NCI-H1436 (cell line): ENCODE measurements at places on chromosomes 3 and 15.

GRCh38 chr3:185767002-185767688 is 57.7 kb downstream of the IGF2BP2 start:
- DNase-seq, result no peak

GRCh38 chr15:95499397-95499796 is 831.1 kb upstream of the NR2F2 start:
- DNase-seq, result no peak

GRCh38 chr3:161163297-161163696 is 57.8 kb upstream of the NMD3 start:
- DNase-seq, result no peak

DNA sequence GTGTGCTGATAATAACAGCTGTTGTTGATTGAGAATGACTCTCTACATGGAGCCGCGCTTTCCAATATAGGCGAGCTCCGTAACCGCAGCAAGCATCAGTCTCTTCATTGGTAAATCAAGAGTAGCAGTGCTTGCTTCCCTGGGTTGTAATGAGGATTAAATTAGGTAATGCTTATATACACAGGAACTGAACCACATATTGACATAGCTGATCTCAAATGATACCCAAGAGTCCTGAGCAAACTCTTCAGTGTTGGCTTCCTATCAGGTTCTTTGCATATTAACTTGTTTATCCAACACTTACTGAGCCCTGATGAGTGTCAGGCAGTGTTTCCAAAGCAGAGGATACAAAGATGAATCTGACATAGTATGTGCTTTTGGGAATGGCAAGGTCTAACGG is 46.4 kb upstream of the SLCO3A1 start:
- peak; percentile 27 for DNase-seq

- DNase-seq, result no peak
These were observed 281.8 kb upstream of the TGFBR2 start for GRCh38 chr3:30324587-30324986.

GRCh38 chr3:170054204-170054603 is 16.4 kb downstream of the GPR160 start:
- no peak for DNase-seq

- DNase-seq, result no peak
These were observed 17.0 kb downstream of the RGMA start for GRCh38 chr15:93072011-93072410.

DNA sequence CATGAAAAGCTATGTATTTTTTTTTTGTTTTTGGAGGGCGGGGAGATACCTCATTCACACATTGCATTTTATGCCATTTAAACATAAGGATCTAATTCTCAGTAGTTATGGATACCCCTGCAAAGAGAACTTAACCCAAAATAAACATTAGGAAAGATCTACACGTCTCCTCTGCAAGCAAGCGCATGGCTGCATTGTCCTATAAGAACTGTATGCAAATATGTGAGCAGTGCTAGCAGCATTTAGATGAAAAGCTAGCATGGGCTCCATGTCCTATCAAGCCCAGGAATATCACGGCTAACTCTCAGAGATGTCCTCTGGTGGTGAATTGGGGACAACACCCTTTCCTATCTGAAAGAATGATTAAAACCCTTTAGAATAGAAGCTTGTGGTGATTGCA is 292.8 kb downstream of the MEX3B start:
- DNase-seq, result no peak

- DNase-seq, result no peak
These were observed 222.0 kb downstream of the STT3B start for GRCh38 chr3:31754575-31755278.

- DNase-seq, result no peak
These were observed 13.5 kb downstream of the ZNF774 start for GRCh38 chr15:90365414-90366055.

- DNase-seq, result no peak
These were observed 254.1 kb downstream of the AGBL1 start for GRCh38 chr15:86333819-86334218.

- DNase-seq, result no peak
These were observed 2.5 kb upstream of the NCKIPSD start for GRCh38 chr3:48688032-48688736.

- peak; percentile 14 for DNase-seq
These were observed 38.9 kb downstream of the RYK start for GRCh38 chr3:134211797-134212196.

DNA sequence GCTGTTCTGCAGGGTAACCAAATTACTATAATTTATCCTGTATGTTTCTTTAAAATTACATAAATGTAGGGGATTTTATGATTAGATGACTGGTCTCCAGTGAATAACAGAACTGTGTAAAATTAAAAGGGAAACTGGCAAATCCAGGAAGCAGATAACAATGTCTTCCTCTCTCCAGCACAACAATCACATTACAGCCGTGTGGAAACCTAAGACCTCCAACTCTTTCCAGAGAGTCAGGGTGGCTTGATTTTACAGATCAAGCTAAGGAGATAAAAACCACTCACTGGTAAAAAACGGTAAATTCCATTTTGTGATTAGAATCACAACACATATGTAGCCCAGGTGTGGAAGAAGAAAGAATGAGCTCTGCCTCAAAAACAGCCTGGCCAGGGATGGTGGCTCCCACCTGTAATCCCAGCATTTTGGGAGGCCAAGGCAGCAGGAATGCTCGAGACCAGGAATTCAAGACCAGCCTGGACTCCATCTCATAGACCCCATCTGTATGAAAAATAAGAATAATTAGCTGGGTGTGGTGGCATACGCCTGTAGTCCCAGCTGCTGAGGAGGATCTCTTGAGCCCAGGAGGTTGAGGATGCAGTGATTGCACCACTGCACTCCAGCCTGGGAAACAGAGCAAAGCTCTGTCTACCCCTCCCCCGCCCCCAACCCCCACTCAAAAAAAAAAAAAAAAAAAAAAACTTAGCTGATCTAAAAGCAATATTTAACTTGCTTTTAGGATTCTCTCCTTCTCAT is 29.0 kb downstream of the IL17RD start:
- no peak for DNase-seq

- DNase-seq, result no peak
These were observed 75.7 kb downstream of the SMAD6 start for GRCh38 chr15:66777596-66778313.
